GM13976 (cell line): ENCODE measurements at places on chromosomes 5 and 9.

DNA sequence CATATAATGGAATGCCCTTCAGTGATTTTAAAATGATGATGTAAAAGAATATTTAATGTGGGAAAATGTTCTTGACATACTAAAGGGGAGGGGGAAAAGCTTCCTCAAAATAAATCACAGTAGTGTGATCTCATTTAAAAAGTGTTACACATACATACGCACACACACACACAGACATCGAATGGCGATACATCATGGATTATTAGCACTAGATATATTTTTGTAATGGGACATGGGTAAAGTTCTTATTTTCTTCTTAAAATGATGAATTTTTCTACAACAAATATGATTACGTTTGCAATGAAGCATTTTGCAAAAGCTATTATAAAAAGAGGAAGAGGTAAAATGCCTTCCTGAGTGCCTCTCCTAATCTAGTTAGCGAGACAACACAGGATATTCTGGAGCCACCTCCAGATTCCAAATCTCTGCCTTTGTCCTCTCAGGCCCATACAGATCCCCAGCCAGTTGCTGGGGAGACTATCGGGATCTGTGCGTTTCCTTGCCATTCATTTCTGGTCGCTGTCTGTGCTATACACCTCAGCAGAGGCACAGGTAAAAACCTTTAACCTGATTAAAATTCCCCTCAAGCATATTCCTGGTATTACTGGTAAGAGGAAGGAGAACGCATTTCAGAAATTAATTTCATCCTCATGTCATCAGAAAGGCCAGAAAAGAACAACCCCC, 69.6 kb downstream of the SLC28A3 start:
- DNase-seq, result no peak

GRCh38 chr5:65199993-65200675, 281.6 kb downstream of the ADAMTS6 start:
- DNase-seq, result no peak

- DNase-seq, result peak; percentile 49
Measured at GRCh38 chr5:93583768-93584595, 960 bp downstream of the NR2F1 start.

- no peak for DNase-seq
Measured at GRCh38 chr5:83731638-83732037, 11.0 kb upstream of the HAPLN1 start.

GRCh38 chr5:145941448-145942130, 5.2 kb downstream of the SH3RF2 start:
- DNase-seq, result no peak

GRCh38 chr5:40904205-40904993, 4.9 kb upstream of the C7 start:
- DNase-seq, result peak; percentile 45

DNA sequence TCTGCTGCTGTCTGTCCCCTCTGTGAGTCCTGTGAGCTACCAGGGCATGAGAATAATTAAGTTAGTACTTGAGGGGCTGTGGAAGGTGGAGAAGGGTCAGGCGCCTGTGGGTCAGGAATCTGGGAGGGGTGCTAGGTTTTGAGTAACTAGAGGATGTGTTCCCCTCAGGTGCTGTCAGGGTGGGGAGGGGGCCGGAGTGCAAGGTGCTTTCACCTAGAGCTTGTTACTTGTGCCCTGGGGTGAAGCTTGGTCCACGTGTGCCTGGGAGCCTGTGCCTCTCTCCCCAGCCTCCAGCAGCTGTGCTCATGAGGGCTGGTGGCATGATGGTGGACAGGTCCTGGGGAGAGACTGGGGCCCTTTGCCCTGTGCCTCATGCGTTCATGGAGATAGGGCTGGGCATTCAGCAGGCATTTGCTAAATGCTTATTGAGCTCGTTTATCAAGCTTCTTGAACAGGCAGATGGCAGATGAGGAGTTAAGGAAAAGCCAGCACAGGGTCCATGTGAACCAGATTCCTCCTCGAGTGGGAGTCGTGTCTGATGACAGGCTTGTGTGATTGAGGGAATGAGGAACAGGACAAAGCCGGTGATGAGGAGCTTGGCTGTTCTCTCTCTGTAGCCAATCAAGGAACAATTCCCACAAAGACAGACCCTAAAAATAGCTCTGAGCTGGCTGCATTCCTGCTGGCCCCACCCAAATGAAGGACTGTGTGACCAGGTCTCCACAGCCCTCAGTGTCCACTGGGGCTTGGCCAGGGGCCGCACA, 40.9 kb downstream of the CACNA1B start:
- no peak for DNase-seq

DNA sequence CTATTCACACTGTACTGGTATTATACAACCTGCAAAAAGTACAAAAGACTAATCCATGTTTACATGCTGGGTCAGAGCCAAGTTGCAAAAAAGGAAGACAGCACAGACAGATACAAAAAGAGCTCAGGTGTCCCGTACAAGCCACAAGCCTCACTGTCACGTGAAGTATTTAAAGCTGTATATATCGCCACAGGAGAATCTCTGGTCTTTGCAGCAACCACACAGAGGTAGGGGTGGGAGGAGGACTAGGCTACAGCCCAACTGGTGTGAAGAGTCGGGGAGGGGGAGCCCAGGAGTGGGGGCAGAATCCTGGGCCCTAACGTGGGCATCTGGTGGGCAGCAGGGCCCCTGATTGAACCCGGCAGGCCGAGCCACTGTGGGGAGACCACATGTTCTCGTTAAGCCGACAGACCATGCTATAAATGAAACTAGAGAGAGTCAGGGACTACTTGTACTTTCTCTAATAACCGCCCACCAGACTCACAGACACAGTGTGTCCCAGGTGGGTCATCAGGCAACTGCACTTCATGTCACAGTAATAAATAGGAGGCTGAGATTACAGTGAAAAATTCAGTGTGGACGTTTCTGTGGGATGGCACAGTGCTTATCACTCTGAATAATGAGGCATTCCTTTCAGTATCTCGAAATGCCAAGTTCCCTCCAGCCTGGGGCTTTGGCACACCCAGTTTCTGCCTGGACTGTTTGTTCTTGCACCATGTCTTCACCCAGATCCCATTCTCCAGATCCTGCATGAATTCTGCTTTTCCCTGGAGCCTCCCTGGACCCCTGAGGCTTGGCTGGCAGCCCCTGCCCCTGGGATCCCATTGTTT, 79.3 kb upstream of the SH3PXD2B start:
- peak; percentile 29 for DNase-seq

DNA sequence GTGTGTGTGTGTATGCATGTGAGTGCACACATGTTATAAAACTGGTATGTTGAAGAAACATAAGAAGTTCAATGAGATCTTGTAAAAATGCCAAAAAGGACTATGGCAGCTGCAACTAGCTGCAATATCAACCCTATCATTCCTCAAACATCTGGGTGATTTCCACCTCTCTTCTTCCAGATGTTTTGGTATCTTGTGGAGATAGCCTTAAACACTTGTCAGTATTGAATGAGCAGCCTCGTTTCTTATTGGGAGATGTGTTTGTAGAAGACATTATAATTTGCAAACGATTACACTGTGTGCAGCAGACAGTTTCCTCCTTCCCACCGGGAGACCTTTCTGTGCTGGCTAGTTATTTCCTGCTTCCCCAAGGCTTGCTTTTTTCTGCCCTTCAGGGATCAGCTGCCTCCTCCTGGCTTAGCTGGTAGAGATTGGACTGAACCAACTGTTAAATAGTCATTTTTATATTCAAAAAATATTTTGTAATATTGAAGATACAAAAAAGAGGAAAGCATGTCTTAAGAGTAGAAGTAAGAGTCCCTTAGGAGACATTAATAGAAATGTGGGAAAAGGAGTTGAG, 168.4 kb upstream of the MPDZ start:
- DNase-seq, result no peak

- DNase-seq, result no peak
Measured at GRCh38 chr5:8383616-8384015, 514.7 kb downstream of the MTRR start.

GRCh38 chr9:87604886-87605588, 107.4 kb downstream of the DAPK1 start:
- DNase-seq, result no peak

GRCh38 chr5:141850244-141850768, 27.9 kb downstream of the PCDH1 start:
- DNase-seq, result peak; percentile 69

DNA sequence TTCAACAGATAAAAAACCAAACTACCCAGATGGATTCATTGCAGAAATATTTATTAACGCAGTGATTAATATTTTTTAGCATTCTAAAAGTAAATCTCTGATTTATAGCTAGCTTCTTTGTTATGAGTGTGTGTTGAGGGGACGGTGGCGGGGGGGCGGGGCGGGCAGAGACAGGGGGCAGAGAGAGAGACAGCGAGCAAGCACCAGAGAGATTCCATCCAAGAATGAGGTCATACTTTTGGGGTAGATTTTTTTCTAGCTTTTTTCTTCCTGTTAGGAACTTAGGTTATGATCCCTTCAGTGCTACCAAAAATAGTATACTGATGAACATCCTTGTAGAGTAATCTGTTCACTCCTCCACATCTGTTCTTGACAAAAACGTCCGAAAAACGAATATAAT, 500 bp upstream of the ZNF883 start:
- DNase-seq, result no peak

- no peak for DNase-seq
Measured at GRCh38 chr9:95796029-95796428, 79.5 kb upstream of the ERCC6L2 start.

GRCh38 chr5:55220433-55221185, 6.5 kb downstream of the MCIDAS start:
- peak; percentile 33 for DNase-seq

DNA sequence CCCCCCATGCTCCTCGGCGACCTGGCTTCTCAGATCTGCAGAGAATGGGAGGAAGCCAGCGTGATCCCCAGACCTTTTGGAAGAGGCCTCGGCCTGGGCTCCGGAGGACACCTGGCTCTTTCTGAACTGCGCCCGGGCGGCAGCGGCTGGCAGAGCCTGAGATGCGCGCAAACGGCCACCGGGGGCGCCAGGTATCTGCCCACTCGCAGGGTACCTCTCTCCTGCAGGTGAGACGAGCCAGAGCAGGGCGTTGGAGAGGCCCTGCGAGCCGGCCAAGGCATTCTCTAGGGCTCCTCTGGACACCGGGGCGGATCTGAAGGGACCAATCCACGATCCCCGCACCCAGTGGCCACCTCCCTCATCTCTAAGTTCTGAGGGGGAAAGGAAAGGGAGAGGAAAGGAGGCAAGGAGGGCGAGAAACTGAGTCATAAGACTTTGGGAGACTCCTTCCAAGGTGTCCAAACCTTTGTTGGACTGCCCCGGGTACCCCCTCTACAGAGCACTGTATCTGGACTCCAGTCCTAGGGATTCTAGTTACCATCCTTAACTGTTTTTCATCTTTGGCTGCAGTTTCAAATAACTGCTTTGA, 55.0 kb upstream of the SLC46A2 start:
- no peak for DNase-seq

- no peak for DNase-seq
Measured at GRCh38 chr5:158658446-158659230, 441.1 kb downstream of the EBF1 start.

GRCh38 chr5:28807195-28807729, 1768.9 kb upstream of the CDH9 start:
- no peak for DNase-seq

- no peak for DNase-seq
Measured at GRCh38 chr9:116279230-116279629, 125.6 kb downstream of the PAPPA start.

- DNase-seq, result no peak
Measured at GRCh38 chr9:4929917-4930316, 55.2 kb upstream of the JAK2 start.

GRCh38 chr9:128211186-128211980, 8.2 kb downstream of the DNM1 start:
- DNase-seq, result no peak

GRCh38 chr5:107917983-107918382, 247.2 kb upstream of the EFNA5 start:
- no peak for DNase-seq

GRCh38 chr9:132168347-132168746, 6.5 kb downstream of the NTNG2 start:
- no peak for DNase-seq

GRCh38 chr9:69671311-69671878, 776 bp downstream of the APBA1 start:
- no peak for DNase-seq

DNA sequence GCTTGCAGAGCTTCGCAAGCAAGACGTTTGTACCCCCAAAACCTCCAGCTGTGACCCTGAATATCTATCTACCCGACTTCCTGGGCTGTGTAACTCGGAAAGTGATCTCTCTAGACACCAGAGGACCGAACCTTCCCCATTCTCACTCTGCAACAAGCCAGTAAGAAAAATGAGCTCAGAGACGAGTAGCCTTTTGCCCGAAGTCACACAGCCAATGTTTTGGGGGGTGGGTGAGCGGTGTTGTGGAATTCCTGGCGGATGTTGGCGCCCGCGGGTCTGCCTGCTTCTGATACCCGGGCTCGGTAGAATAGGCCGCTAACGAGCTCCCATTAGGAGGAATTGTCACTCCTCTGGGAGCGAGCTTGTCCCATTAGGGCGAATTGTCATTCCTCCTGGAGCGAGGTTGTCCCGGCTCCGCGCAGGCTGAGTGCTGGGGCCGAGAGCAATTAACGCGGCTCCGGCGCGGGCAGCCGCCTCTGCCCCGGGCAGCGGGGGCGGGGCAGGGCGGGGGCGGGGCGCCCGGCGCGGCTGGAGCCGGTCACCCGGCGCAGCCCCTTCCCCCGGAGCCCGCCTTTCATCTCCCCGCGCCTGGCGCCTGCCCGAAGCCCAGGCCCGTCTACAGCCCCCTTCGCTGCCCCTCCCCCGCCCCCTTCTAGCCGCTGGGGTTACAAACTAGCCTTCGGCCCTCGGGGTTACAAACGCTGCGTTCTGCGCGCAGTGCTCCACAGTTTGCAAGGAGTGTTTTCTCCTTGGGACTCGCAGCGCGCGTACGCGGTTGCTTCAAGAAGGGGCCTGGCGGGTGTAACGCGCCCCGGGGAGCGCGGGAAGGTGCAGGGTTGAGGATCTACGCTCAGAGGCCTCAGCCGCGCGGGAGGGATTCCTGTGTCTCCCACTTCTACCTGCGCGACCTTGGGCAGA, 3.5 kb upstream of the MSX2 start:
- no peak for DNase-seq

DNA sequence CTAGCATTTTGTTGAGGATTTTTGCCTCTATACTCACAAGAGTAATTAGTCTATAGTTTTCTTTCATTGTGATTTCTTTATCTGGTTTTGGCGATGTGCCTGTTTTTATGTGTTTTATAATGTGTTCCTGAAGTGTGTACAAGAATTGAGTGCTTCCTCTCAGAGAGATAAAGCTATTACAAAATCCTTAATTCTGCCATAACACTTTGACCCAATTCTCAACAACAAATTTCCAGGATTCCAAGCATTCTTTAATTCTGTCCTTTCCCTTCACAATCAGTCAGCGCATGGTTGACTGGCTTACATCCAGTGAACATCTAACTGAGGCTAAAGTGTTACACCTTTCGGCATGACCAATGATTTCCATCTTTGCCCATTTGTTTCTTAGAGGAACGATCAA, 282.9 kb upstream of the MVB12B start:
- DNase-seq, result no peak

- no peak for DNase-seq
Measured at GRCh38 chr5:179767496-179768100, 26.2 kb upstream of the LTC4S start.

- no peak for DNase-seq
Measured at GRCh38 chr5:56273376-56273955, 40.3 kb upstream of the ANKRD55 start.

GRCh38 chr9:98861781-98862504, 54.5 kb downstream of the GALNT12 start:
- DNase-seq, result no peak

- DNase-seq, result no peak
Measured at GRCh38 chr9:88087906-88088305, 50.4 kb downstream of the SPATA31C2 start.

GRCh38 chr5:155651-156410, 35.5 kb upstream of the LRRC14B start:
- DNase-seq, result no peak

- DNase-seq, result no peak
Measured at GRCh38 chr5:107402434-107403227, 268.1 kb downstream of the EFNA5 start.
